Uterine smooth muscle cell (primary cell): ENCODE measurements at places on chromosomes 2 and 18. TPM values are rescaled to one million over a fixed set of nuclear protein-coding genes. Genes with fewer than 3 reads are reported as not detected.

Gene HAAO
- 0.25 and 0.44 TPM in 2 replicates for total RNA-seq

Gene RAB6D
- total RNA-seq: not detected in 2 replicates

Gene FEV
- not detected in 2 replicates for total RNA-seq

Gene KIDINS220
- total RNA-seq: 115 and 126 TPM in 2 replicates

Gene LYG2
- not detected in 2 replicates for total RNA-seq

Gene GAD1
- total RNA-seq: not detected in 2 replicates

Gene LIPG
- total RNA-seq: 18.4 and 29.7 TPM in 2 replicates

Gene DES
- total RNA-seq: 284 and 858 TPM in 2 replicates

Gene COQ10B
- total RNA-seq: 52.9 and 54.2 TPM in 2 replicates

Gene HAT1
- total RNA-seq: 38.6 and 84.0 TPM in 2 replicates

Gene ABCG5
- total RNA-seq: not detected in 2 replicates

Gene MROH2A
- not detected in 2 replicates for total RNA-seq

Gene KYNU
- 9.1 and 16.6 TPM in 2 replicates for total RNA-seq

Gene ALKAL2
- not detected in 2 replicates for total RNA-seq

Gene LIMS4
- total RNA-seq: 10.0 and 12.5 TPM in 2 replicates

Gene SPATA3
- total RNA-seq: not detected in 2 replicates

Gene ANTXR1
- 25.6 and 79.0 TPM in 2 replicates for total RNA-seq

Gene CDH7
- total RNA-seq: not detected in 2 replicates

Gene TMEM163
- not detected in 2 replicates for total RNA-seq
